ENCODE measurements at places on chromosomes 1 and 21.

- DNase-seq, result peak; percentile 30
These were observed 6.5 kb downstream of the KCNN3 start for GRCh38 chr1:154863315-154864174.

- DNase-seq, result no peak
These were observed 86.7 kb upstream of the TTC34 start for GRCh38 chr1:2887941-2888855.

GRCh38 chr1:12460121-12460520, 157.9 kb downstream of the DHRS3 start:
- no peak for DNase-seq

GRCh38 chr21:41958886-41959563, 5.2 kb upstream of the C2CD2 start:
- no peak for DNase-seq

DNA sequence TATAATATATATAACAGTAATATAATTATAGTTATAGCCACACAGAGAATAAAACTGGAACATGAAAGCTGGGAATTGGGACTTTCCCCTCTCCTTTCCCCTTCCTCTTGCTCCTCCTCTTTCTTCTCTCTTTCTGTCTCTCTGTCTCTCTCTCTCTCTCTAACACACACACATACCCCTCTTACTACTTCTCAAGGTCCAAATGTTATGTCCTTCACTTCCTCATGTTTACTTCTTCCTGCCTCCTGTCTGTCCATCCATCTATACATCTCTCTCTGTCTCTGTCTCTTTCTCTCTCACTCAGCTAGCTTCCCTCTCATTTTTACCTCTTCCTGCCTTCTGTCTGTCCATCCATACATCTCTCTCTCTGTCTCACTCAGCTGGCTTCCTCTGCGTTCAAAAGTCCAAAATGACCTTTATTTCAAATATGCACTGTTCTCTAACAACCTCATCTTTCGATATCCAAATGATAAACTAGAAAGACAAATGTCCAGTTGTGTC, 261.1 kb downstream of the SIPA1L2 start:
- no peak for DNase-seq

DNA sequence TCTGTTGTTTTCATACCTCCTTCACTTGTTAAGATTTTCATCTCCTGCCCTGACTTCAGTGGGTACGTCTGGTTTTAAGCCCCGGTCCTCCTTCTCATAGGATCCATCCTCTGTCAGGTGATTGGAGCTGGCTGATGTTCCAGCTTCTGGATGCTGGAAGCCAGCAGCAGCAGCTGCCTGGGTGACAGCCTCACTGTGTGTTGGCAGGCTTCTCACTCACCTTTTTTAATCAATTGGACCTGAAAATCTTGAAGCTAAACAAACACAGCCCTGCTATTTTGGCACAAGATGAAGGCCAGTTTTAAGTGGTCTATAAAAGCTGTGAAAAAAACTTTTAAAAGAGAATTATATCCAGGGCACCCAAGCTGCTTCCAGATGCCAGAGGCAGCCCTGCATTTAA, 181.0 kb downstream of the DISC1 start:
- DNase-seq, result no peak

- no peak for DNase-seq
These were observed 186.8 kb upstream of the EDN2 start for GRCh38 chr1:41671116-41671755.

GRCh38 chr1:160755911-160756848, 17.1 kb downstream of the SLAMF7 start:
- no peak for DNase-seq

- no peak for DNase-seq
These were observed 27.9 kb downstream of the C1orf115 start for GRCh38 chr1:220717800-220718640.

DNA sequence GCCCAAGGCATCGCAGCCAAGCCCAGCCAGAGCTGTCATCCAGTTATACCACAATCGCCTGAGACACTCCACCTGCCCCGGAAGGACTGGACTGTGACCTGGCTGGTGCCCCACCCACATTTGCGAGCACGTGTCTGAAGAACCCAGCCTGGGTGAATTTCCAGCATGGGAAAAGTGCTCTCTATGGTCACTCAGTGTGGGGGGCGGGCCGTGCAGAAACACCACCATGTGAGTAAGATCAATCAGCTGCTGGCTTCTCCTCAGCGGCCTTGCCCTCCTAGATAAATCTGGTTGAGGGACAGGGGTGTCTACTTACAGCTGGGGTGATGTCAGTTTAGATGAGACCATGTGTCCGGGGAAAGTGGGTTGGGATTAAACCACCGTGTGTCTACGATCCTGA, 44.8 kb downstream of the URB1 start:
- DNase-seq, result no peak
